ENCODE measurements at places on chromosomes 1 and 21.

DNA sequence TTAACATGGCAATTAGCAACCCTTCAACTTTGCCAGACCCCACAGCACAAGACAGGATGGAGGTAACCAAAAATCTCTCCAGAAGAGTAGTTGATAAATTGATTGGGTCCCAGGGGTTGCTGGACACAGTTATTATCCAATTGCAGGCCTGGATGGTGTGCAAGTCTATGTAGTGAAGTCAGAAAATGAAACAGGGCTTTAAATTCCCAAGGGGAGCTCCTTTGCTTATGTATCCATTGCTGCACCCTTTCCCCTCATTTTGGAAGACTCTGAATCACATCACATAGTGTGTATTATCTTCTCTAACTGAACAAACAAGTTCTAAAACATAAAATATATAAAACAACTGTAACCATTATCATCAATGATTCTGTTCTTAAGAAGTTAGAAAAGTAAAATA is 550.2 kb downstream of the LMO4 start:
- DNase-seq = no peak

- no peak for DNase-seq
These were observed 15.6 kb upstream of the ALG14 start for GRCh38 chr1:95088303-95088702.

DNA sequence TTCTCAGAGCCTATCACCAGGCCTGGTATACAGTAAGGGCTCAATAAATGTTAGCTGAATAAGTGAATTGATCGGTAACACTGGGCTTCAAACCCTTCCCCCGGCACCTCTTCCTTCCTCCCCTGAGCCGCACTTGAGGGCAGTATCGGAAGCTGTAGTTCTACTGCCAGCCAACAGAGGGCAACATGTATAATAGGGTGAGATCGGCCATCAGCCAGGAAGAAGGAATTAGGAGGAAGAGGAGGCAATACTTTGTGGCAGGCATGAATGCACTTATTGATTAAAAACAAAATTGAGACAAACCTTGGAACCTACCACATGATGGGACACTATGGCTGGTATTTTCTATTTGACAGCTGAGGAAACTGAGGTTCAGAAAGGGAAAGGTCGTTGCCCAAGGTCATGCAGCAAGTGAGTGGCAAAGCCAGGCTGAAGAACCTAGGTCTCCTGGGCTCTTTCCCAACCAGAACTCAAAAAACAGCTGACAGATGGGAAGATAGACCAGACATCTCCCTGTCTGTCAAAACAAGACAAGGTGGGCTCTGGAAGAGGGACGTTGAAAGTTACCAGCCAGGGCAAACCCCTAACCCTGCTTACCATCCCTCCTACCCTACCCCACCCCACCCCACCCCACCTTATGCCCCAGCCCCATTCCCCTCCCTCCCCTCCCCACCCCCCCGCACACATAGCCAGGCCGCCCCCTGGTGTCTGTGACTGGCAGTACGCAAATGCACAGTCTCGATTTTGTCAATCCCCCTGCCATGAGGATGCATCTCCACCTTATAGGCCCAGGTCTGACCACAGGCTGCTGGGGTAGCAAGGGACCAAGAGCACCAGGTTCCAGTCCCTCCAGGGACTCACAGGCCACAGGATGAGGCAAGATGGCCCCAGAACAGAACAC is 107.3 kb upstream of the RUNX3 start:
- DNase-seq = no peak

- no peak for DNase-seq
These were observed 17.6 kb upstream of the SELP start for GRCh38 chr1:169647512-169647911.

DNA sequence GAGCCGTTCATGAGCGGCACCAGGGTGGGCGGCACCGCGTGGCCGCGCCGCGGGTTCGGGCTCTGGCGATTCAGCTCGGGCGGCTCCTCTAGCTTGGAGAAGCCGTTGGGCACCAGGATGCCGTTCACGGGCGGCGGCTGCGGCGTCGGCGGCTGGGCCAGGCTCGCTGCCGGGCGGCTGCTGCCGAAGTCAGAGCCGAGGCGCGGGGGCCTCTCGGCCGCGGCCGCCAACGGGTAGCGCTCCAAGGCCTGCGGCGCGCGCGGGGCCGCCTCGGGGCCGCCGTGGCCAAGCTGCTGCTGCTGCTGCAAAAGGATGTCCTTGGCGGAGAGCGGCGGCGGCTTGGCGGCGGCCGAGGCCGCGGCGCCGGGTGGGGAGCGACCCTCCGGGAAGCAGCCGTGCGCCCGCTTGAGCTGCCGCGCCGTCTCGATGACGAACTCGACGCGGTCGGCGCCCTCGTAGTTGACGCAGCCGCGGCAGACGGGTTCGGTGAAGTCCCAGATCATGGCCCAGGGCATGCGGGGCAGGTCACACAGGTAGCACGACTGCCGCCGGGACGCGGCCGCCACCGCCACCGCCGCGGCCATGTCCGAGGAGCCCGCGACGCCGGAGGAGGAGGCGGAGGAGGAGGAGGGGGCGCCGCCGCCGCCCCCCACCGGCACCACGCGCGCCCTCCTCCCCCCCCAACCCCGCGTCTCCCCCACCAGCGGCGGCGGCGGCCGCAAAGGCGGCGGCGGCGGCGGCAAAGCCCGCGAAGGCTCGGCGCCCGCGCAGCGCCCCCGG is 877 bp downstream of the IRF2BP2 start:
- peak; percentile 43 for DNase-seq

All from stimulated activated CD8-positive, alpha-beta memory T cell treated with anti-CD3 and anti-CD28 coated beads, Interleukin-15, amount 100 ng/mL, for 4 hours (primary cell).